ENCODE measurements at places on chromosomes 4 and X.

DNA sequence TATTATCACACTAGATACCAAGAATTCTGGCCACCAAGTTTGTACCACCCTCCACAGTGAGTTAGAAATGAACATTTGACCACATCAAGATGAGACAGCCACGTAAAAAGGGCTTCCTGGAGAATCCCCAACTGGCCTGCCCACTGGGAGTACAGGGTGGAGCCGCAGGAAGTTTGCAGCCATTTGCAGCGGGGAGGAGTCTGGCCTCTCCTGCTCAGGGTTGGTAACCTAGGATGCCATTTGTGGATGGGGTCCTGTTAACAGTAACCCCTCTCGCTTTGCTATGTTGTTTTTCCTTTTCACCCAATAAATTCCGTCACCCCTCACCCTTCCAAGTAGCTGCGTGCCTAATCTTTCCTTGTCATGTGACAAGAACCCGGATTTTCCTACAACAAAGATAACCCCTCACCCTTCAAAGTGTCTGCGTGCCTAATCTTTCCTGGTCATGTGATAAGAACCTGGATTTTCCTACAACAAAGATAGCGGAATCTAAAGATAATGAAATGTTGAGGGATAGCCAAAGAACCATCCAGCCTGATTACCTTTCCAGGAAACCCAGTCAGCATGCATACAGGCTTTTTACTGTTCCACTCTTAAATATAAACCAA, 245.4 kb downstream of the NAF1 start:
- no peak for DNase-seq

- no peak for DNase-seq
Measured at GRCh38 chr4:18138076-18138665, 116.6 kb upstream of the LCORL start.

GRCh38 chrX:20913760-20914159, 460.5 kb upstream of the CNKSR2 start:
- peak; percentile 6 for DNase-seq

- no peak for DNase-seq
Measured at GRCh38 chr4:5137927-5138326, 86.6 kb downstream of the STK32B start.

DNA sequence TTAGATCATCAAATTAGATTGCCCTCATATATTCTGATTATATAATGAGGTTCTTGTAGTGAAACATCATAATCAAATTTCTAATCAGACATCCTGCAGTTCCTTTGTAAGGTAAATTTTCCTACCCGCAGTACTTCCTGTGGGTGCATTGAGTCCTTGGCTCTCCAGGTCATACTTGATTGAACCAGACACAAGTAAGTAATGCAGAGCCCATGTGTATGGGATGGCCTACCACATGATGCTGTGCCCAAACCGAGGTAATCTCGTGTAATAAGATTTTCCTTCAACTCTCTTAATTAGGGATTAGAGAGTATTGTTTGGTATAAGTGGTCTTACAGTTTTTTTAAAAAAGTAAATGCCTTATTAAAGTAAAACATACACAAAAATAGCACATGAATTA, 1841.8 kb downstream of the PCDH7 start:
- no peak for DNase-seq

DNA sequence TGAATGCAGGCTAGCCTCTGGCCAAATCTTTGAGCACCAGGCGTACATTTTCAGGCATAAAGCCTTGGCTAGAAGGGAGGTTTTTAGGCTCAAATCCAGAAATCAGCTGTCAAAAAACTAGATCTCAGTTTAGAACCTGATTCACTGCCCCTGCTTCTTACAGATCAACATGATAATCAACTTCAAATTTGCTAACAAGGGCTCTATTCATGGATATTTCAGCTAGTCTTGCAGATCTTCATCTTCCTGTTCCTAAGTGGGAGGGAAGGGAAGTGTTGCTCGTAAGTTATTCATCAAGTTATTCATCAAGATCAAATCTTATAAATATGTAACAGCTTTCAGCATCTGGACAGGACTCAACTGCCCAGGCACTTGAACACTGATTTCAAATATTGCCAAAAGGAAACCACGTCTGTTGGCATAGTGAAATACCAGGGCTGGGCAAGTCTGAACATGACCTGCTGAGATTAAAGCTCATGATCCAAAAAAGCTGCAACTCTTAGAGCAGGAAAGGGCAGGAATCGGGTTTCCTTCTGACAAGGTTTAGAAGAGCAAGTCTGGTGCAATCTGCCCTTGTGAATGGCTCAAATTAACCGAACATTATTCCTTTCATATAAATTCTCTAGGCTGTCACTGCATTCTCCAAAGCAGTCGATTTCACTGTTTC, 200.3 kb downstream of the PDGFC start:
- no peak for DNase-seq

DNA sequence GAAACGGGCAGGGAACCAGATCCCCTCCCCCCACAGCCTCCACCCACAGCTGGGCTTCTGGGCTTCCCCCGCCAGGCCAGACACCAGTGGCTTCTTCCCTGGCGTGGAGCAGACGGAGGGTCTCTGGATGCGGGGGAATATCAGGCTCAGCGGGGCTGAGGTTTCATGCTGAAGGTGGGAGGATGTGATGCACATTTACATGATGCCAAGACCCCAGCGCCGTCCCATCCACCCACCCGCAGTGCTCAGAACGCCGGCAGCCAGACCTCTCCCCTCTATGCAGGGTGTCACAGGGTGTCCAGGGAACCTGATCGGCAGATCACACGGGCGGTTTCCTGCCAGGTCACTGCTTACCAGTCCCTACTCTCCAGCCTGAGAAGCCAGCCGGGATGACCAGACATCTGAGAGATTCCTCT, 12.8 kb upstream of the TNIP2 start:
- no peak for DNase-seq

DNA sequence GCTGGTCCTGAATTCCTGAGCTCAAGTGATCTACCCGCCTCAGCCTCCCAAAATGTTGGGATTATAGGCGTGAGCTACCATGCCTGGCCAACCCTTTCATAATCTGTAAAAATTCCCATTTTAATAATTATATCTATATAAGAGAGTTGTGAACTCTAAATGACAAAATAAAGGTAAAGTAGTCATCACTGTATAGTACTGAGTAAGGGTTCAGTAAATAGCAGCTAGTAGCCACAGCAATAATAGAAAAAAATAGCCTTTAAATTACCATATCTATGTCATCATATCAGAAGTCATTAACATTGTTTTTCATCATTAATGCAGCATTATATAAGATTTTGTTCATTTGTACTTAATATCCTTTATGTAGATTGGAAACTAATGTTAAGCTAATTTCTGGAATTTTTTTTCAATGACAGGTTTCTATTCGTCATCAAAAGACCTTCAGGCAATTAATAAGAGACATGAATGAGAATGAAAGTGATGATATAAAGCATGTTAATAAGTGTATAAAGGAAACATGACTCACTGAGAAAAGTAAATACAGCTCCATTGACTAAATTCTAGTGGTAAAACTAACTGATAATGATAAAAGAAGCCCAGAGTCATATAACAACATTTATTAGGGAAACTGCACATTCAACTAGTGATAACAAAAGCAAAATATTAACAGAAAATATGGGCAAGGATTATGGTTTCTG, 85.9 kb upstream of the UGT8 start:
- DNase-seq: no peak

- DNase-seq: peak; percentile 65
Measured at GRCh38 chr4:113878668-113879067, 100.8 kb downstream of the ARSJ start.

DNA sequence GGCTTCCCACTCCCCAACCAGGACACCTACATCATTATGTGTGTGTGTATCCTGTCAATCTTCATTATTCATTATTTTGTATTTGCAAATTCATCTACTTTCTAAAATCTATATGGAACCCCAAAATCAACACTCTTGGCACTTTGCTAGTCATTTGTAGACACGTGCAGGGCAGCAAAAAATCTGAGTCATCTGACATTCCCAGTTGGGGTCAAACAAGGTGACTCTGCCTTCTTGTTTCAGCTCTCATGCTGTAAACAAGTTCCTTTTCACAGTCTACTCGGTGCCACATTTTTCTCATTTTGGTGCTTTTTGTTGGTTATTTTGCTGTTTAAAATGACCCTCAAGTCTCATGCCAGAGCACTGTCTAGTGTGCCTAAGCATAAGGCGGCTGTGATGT, 5.9 kb downstream of the MRFAP1L1 start:
- DNase-seq: no peak

DNA sequence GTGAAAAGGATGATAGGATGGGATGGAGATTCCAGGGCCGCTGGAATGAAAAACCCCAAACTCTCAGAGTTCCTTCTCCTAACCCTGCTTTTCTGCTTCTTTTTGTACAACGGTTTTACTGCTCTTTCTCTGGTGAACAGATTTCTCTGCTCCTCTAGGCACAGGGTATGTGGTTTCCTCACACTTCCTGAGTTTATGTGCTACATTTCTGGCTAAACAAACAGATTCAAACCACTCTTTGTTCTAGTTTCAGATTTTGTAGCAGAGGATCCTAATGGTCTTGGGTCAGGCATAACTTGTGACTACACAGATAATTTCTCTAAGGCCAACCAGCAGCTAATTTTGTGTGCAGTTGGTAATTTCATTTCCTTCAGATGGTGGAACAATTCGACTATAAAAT, 52.6 kb downstream of the OSTC start:
- DNase-seq: no peak

DNA sequence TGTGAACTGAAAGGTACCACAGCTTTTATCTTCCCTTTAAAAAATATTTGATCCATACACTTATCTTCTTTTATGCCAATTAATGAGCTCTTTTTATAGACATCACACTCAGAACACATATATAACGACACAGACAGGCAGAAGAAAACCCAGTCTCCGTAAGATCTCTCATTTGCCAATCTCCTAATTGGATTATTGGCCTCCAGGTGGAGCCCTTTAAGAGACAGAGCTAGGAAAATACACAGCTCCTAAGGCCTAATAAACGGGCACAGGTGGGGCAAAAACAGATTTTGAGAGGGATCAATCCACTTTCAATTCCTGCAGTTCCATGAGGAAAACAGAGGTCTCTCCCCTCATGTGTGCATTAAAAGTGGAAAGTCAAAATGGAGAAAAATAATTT, 1495.4 kb downstream of the RPA4 start:
- DNase-seq: no peak

GRCh38 chr4:82373486-82373815, 340 bp downstream of the HNRNPD start:
- DNase-seq: no peak

DNA sequence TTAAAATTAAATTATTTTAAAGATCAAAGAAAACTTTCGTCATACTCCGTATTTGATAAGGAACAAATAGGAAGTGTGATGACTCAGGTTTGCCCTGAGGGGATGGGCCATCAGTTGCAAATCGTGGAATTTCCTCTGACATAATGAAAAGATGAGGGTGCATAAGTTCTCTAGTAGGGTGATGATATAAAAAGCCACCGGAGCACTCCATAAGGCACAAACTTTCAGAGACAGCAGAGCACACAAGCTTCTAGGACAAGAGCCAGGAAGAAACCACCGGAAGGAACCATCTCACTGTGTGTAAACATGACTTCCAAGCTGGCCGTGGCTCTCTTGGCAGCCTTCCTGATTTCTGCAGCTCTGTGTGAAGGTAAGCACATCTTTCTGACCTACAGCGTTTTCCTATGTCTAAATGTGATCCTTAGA, at the start of gene CXCL8:
CXCL8 (plus strand) TSS at position 217 of the 426 bp plus-strand sequence; CDS start at position 307, 90 bp downstream.
- no peak for DNase-seq

GRCh38 chr4:145882604-145883003, 56.0 kb downstream of the ZNF827 start:
- DNase-seq: no peak

GRCh38 chrX:147565237-147565636, 346.5 kb upstream of the FMR1 start:
- no peak for DNase-seq

DNA sequence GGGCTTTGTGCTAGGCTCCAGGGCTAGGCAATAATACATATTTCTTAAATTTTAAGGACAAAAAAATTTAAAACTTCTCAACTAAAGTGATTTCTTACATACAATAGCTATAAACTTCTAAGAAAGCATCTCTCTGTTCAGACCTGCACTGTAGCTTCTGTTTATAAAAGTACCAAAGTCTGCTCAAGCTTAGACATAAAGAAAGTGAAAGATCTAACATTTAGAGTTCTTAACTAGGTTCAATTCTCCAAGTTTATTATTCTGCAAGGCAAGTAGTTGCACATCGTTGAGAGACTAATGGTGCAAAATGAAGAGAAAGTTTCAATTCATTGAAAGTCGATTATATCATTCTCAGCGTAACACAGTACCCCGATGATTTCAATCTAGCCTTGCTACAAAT, 857.4 kb upstream of the HTR2C start:
- no peak for DNase-seq

GRCh38 chr4:169164669-169165415, 105.9 kb downstream of the SH3RF1 start:
- no peak for DNase-seq

GRCh38 chr4:96406742-96407141, 566.8 kb downstream of the PDHA2 start:
- no peak for DNase-seq

DNA sequence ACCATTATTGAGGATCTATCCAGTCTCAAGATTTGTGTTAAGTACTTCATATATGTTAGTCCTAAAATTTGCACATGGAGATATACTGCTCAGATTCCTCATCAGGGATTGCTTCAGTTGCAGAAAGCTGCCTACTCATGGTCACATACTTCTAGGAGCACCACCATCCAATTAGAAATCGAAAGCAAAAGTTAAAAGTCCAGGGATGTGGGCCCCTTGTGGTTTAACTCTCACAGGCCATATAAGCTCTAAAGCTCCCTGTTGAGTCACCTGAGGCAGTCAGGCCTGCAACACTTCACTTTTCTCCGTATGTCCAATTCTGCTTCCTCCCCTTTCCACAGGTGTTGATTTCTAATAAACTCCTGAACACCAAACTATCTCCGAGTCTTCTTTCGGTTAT, 84.2 kb downstream of the CNOT6L start:
- no peak for DNase-seq

GRCh38 chrX:41789374-41789773, 65.4 kb downstream of the GPR82 start:
- DNase-seq: no peak

DNA sequence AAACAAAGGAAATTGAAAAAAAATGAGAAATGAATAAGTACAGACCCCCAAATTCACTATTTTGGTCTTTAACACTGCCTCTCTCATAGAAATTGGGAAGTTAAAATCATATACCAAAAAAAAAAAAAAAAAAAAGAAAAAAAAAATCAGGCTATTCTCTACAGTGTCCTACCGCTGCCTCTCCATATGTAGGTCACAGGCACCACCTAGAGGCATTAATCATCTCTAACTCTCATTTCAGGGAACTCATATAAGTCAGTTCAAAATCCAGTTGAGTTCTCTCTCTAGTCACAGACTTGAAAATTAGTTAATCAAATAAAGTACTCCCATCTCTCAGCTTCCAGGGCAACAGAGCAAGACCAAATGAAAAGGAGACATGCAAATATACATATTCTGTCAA, 47.9 kb downstream of the COX18 start:
- DNase-seq: peak; percentile 25
